ENCODE measurements at places on chromosomes 11 and 22.
A peak's percentile ranks its signal among the peaks of the same experiment; 100 is the strongest.

GRCh38 chr11:33893711-33894397 lies 2.0 kb upstream of the LMO2 start:
- peak; percentile 49 for DNase-seq

GRCh38 chr11:43579171-43579918 lies 101.2 kb upstream of the HSD17B12 start:
- no peak for DNase-seq

DNA sequence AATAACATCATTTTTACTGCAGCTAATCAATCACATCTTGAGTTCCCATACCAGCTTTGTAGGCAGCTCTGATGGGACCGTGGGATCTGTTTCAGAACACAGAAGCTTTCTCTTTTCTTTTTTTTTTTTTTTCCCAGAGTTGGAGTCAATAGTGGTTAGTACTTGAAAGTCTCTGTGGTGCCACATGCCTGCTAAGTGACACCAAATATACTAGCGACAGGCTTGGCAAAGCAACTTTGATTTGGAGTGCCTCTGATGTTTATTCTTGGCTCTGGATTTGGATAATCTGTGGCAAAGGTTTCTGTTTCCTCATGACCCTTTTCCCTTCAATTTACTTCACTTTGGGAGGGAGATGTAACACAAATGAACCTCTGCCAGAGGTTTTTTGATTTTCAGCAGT lies 681.4 kb upstream of the TENM4 start:
- no peak for DNase-seq

DNA sequence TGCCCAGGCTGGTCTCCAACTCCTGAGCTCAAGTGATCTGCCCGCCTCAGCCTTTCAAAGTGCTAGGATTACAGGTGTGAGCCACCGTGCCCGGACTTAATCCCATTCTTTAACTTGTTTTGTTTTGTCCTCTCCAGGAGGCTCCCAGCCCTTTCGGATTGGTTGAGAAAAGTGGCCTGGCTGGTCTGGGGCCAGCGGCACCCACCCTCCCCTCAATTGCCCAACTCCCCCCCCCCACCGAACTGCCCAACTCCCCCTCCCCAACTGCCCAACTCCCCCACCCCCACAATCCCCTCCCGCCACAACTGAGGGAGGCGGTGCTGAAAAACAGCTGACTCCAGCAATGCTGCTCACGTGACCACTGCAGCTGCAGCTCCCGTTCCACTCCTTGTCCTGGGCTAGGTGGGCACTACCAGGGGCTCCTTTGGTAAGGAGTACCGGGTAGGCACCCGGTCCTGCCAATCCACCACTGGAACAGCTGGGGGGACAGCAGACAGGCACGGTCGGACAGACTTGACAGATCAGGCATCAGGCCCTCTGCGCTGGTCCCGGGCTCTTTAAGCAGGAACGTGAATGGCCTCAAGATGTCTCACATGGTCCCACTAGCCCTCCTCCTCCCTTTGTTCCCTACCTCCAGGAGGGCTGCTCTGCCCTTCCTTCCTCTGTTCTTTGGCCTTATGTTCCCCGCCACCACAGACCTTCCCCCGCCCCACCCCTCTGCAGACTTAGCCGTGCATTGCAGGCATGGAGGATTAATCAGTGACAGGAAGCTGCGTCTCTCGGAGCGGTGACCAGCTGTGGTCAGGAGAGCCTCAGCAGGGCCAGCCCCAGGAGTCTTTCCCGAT lies at the start of gene TCN2:
Gene TCN2 (plus strand): TSS at position 720 of the 845 bp plus-strand sequence. CDS start 158 bp downstream, outside the sequence.
- no peak for DNase-seq
